Activated naive CD4-positive, alpha-beta T cell treated with anti-CD3 and anti-CD28 coated beads, Interleukin-2, amount 50 U/mL, for 72 hours (primary cell): ENCODE measurements at places on chromosomes 3 and 15.

DNA sequence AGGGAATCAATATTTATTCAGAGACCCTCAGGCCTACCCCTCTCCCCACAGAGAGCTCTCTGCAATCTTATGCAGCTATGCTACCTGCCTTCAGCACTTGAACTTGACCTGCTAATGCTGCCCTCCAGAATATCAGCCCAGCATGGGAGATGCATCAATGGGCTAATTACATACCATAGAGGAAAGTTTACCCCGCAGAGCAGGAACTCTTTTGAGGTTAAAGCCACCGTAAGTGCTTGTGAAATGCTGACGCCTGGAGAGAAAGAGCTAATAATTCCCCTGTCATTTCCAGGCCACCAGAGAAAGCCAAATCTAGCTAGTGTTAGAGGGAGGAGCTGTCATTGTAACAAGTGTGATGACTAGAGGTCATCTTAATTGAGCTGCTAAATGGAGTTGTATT, 127.5 kb downstream of the CHST2 start:
- no peak for DNase-seq

GRCh38 chr3:46882377-46883053, 5.0 kb downstream of the PTH1R start:
- DNase-seq, result no peak

GRCh38 chr3:53753518-53754183, 92.6 kb downstream of the CHDH start:
- no peak for DNase-seq

- DNase-seq, result peak; percentile 38
Measured at GRCh38 chr3:65672871-65673815, 365.6 kb downstream of the MAGI1 start.

DNA sequence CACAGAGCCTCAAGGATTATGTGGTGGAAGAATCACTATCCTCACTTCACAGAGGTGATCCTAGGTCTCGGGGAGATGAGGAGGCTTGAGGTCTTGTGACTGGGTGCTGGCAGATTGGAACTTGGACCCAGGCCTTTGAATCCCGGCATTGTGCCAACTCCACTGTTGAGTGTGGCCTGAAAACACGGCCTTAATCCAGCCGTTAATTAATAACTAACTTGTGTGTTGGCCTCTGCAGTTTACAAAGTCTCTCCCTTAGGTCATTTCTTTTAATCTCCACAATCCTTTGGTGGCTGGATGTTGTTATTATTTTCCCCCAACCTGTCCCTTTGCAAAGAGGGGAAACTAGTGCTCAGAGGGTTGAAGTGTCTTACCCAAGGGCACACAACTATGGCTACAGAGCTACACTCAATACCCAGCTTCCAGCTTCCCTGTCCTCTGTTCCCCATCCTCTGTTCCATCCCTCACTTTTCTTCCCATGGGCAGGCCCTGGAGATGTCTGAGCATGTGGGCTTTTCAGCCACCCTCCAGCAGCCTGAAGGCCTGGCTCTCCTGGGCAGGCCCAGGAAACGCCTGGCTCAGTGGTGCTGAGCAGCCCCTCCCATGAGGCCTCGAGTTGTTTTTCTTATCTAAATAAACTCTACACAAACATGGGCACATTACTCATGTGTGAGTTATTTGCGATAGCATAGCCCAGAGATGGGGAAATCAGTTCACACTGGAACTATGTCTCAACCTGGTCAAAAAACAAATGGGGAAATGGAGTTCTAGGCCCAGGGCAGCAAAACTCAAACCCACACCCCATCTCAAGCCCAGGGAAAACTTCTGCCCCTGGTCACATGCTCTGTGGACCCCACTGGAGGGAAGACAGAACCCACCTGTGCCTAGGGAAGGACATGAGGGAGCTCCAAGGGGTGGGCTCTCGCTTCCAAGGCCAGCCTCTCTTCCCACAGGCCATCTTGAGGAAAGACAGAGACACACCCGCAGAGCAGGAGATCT, 16.8 kb upstream of the SMAD3 start:
- DNase-seq, result no peak

- no peak for DNase-seq
Measured at GRCh38 chr15:89150762-89151664, 62.8 kb downstream of the ABHD2 start.

GRCh38 chr15:84666373-84666772, 8.4 kb upstream of the NMB start:
- no peak for DNase-seq
